NCI-H187 (cell line): ENCODE measurements at places on chromosomes 2 and 18.

DNA sequence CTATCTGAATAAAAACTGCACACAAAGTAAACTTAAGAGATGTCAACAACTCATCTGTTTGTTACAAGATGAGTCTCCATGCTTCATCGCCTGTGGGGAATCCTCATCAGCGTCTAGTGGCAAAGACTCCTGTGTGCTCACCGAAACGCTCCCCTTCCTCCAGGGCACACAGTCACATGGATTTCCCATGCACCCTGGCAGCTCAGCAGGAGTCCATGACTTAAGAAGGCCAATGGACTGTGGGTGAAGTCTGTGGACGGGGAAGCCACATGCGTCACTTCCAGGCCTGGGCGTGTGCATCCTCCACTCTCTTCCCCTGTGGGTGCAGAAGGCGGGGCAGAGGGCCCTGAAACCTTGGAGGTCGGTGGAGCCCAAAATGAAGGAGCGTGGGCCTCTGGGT lies 41.1 kb downstream of the ID2 start:
- no peak for DNase-seq

- DNase-seq, result no peak
Observed at GRCh38 chr2:128721096-128721495, 402.4 kb upstream of the HS6ST1 start.

GRCh38 chr2:125745514-125745913 lies 910.4 kb upstream of the GYPC start:
- DNase-seq, result peak; percentile 12

- no peak for DNase-seq
Observed at GRCh38 chr2:38293152-38293865, 83.8 kb downstream of the ATL2 start.

DNA sequence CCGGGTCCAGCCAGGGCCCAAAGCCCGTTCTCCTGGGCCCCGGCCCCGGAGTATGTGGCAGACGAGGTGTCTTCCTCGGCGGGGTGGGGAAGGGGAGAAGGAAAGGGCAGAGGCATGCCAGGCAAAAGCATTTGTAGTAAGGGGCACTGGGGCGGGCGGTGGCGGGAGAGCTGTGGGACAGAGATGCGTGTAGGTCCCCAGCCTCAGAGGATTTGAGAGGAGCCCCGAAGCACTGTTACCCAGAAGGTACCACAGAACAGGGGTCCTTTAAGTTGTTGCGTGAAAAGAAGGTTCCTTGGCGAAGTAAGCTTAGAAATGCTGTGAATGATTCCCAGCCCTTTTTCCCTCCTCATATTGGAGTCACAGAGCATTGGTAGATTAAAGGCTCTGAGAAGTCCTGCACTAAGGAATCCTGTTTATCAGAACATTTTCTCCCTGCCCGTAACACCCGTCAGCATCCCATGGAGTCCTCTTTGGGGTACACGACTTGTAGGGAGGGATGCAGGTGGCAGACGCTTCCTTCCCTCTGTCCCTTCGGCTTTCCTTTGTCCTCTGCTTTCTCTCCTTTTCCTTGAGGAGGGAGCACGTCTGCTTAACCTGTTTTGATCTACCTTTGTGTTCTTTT lies 12.5 kb downstream of the GAREM2 start:
- no peak for DNase-seq

DNA sequence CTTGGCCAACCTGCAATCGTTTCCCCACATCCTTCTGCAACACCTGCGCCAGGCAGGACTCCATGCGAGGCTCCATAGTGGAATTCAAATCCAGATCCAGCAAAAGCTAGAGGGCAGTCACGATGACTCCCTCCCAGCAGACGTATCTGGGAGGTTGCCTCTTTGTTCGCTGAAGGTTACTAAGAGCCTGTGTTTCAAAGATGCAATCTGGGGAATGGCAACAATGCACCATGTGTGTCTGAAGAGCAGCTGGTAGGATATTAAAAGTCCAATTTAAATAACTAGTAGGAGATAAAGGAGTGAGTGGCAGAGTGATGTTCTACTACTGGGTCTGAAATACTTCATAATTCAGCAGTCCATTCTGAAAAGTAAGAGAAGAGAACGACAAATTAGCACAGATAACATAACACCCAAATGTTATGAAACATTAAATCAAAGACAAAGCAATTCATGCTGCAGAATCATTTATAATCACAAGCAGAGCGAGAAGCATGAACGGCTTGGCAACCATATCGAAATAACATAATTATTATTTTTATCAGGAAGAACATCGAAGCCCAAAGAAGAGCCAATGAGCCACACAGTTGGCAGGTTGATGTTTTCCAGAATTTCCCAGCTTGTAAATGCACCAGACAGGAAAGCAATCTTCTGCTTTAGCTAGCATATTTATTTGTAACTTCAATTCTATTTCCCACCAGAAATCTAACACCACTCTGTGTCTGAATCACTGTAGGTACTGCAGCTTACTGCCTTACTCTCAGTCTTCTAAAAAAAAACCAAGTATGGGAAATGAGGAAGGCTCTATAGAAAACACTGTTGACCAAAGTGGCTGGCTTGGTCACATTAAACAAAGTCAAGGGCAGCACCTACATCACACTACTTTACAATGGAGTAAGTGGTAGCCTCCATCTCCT lies 43.2 kb downstream of the CLASP1 start:
- DNase-seq, result no peak

- DNase-seq, result no peak
Observed at GRCh38 chr2:159098921-159099411, 130.5 kb downstream of the TANC1 start.

DNA sequence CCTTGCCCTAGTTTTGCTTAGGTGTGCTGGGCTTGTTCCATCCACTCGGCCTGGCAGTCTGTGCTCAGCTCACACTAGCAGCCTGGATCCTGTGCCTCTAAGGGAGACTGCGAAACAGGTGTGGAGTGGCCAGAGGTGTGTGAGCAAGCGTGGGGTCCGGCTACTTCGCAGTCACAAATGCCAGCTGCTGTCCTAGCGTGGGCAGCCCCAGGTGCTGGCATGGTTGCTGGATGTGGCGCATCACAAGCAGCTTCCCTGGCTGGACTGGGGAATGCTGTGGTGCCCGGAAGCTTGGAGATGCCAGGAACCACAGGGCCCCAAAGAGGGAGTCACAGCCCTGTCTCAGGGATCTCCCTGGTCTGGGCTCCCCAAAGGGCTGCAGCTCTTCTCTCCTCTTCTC lies 119.0 kb upstream of the TMEFF2 start:
- DNase-seq, result no peak

DNA sequence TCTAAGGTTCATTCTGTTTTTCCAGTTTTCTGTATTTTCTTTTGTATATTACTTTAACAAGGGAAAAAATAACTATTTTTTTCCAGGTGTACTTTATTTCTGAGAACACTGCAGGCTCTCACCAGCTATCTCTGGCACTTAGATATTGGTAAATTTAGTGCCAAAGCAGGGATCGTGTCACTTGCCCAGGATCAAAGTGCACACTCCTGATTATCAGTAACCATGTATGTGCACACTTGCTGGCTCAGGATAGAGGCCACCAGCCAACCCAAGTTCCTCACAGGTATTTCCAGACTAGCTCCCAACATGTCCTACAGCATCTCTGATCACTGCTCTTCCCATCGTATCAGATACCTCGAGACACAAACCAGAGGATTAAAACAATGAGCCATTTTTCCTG lies 5.8 kb upstream of the FZD5 start:
- DNase-seq, result no peak

DNA sequence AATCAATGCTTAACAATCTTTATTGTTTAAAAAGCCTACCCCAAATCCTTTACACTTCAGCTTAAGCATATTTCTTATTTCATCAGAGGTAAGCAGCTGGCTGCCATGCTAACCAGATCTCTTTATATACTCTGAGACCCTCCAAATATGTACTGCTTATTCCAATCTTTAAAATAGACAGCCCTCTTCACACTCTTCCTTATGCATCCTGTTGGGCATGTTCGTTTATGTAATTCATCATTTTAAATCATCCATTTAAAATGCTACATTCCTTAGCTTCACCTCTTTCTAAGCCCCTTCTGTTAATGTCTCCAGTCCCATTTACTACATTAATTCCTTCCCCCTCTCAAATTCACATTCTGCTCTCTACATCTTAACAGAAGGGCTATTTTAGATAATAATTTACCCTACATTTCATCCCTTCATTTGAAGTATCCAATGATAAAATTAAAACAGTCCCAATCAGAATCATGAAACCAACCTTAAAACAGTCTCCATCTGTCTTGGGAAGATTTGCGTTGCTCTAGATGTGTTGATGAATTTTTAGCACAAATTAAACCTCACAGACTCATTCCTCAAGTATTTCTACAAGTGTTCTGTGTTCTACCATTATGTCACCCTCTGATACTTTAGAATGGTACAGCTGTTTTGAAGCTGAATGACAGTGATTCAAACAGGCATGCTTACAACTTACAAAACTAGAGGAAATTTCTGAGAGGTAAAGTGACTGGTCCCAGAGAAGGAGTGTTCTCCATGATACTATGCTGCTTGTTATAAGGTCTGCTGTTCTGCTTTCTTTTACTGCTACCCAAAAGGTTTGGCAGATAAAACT lies 59.1 kb downstream of the ZNF385B start:
- DNase-seq, result no peak

DNA sequence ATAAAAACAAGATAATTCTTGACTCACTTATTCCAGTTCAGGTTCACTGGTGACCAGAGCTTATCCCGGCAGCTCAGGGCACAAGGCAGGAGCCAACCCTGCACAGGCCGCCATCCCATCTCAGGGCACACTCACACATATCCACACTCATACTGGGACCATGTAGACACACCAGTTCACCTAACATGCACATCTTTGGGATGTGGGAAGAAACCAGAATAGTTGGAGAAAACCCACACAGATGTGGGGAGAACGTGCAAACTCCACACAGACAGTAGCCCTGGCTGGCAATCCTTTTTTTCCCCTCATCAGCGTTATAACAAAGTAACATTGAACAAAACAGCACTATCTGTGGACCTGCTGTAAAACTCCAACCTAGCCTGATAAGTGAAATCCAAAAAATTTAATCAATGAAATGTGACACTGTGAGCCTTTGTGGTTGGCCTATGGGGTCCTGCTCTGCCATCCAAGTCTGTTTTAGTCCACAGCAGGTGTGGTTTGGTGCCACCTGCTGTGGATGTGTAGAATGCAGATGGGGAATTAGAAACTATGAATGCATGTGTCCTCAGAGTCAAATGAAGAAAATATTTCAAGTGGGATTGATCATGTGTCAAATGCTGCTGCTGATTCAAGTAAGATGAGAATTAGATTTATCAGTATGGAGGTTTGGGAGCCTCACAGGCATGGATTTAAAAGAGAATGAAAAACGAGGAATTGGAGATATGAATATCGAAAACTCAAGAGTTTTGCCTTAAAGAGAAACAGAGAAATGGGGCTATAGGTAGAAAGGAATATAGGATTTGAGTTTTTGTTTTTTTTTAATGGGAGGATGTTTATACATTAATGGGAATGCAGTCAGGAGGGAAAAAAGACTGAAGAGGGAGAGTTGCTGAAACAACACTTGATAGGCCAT lies 47.0 kb downstream of the UGP2 start:
- DNase-seq, result peak; percentile 21

DNA sequence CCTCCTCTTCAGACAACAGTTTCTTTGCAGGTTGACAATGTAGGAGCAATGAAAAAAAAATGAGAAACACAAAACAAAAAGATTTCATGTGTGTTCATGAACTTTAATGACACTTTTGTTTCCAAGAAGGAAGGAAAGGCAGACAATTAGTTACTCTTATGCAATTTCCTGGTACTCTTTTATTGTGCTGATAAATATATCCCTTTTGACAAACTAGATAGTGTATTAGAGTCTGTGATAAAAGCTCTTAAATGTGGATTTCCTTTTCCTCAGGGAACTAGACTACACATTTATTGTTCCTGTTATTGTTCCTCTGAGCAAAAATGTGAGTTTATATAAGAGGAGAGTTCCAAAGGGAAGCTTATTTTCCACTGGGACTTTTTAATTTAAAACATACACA lies 188.7 kb upstream of the NRXN1 start:
- no peak for DNase-seq

DNA sequence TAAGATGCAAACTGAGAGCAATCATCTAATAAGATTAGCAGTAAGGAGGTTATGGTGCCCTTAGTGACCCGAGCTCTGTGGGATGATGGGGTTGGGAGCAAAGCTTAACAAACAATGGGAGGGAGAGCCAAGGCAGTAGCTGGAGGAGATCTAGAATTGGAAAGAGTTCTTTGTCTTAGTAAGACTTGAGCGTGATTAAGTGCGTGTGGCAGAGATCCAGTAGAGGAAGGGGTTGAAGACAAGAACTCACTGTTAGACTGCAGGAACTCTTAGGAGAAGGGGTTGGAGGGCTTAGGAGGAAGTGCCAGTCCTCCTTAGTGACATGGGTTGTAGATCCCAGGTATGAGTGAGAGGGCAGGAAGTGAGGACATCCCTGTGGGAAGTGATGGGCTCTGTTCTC lies 184.7 kb downstream of the GFPT1 start:
- DNase-seq, result no peak

DNA sequence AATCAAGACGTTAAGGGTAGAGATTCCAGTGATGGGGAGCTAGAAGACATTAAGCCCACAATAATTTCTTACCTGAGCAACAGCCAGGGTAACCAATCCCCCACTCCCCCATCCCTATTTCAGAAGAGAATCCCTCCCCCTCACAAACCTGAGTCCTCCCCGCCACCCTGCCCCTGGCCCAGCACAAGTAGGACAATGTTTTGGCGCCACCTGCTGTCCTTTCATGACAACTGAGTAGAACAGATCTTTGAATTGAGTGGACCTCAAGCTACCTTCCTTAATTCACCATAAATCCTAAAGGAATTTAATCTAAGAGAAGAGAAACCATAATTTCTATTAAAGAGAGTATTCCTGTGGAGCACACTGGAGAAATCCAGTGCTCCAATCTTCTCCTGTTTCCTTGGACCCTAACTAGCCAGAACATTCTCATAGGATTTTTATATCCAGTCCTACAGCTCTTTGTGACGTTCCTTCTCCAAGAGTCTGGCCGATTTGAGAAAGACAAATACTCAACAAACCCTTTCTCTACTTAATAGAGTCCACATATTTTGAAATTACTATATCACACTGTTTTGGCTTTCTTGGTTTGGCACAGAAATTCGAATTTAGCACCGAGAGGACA lies 41.1 kb downstream of the NHEJ1 start:
- DNase-seq, result no peak

DNA sequence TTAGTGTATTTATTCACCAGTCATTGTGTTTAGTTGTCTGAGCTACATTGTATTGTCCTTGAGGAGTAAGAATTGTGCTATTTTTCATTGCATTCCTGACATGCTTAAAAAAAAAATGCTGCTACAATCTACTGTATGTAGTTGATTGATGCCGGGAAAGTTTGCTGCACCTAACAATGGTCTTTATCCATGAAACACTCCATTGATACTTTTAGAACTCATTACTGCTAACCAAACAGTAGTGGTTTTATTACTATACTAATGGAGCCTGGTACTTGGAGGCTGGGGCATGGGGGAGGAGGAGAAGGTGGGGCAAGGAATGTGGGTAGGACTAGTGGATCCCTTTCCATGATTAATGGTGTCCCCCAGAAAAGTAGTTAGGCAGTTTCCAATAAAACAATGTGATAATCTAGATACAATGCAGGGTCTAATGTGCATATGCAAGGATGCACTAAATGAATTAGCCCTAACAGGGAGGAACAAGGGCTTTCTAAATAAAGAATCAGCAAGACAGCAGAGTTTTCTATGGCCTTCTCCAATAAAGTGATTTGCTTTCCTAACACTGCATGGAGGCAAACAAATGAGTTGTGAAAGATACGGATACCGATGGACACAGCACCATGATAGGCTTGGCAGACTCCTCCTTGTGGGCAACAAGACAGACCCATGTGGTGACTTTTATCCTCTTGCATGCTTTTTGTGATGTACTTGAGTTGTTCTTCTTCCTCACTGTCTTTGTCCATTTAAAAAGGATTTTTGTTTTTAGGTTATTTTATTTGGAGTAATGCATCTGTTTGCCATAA lies 78.5 kb downstream of the FMNL2 start:
- DNase-seq, result no peak

- no peak for DNase-seq
Observed at GRCh38 chr18:7224198-7224597, 6.7 kb upstream of the LRRC30 start.
